NCI-H1417 treated with DMSO at 0.1 percent for 48 hours (cell line): ENCODE measurements at places on chromosomes 3 and 15.

DNA sequence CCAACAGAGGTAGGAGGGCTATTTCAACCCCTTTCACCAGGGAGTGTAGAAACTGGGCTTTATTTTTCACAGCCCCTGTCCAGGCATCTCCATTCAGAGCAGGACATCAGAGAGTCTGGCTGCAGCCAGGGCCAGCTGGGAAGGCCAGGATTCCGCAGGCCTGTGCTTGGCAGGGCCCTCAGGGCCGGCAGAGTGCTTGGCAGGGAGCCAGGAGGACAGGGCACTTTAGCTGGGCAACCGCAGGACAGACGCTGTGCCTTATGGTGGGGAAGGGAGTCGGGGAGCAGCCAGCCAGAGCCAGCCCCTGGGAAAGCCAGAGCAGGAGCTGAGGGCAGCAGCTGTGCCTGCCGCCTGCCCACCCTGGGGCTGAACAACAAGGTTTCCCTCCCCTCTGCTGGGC, 34.5 kb upstream of the IQCF6 start:
- no peak for DNase-seq

DNA sequence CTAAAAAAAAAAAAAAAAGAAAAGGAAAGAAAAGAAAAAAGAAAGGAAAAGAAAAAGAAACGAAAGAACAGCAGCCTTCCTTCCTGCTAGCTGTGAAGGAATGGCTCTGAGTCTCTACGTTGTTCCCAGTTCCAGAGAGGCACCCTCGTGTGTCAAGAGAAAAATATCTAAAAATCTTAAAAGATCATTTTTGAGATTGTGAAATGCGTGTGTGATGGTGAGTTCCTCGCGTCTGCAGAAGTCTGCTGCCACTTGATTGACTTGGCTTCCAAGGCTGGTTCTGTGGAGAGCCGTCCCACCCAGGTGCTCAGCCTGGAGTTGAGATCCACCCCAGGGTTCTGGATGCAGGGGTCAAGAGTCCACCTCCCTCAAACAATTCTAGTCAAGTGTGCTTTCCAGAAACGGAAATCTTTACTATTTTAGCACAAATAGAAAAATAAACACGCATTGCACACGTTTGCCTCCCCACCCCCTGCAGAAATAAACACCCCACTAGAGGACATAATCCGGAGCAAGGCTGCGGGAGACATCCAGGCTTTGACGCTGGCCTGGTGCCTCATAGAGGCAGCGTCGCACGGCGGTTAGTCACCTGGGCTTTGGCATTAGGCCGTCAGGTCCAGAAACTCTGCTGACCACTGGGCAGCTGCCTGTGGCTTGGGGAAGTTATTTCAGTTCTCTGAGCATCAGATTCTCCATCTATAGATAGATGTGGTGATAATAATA, 265.4 kb downstream of the FAM43A start:
- DNase-seq = no peak

- no peak for DNase-seq
These were observed 15.4 kb downstream of the BCL2L10 start for GRCh38 chr15:52097180-52097579.

GRCh38 chr3:68699541-68699940, 232.8 kb downstream of the TAFA4 start:
- DNase-seq = no peak

DNA sequence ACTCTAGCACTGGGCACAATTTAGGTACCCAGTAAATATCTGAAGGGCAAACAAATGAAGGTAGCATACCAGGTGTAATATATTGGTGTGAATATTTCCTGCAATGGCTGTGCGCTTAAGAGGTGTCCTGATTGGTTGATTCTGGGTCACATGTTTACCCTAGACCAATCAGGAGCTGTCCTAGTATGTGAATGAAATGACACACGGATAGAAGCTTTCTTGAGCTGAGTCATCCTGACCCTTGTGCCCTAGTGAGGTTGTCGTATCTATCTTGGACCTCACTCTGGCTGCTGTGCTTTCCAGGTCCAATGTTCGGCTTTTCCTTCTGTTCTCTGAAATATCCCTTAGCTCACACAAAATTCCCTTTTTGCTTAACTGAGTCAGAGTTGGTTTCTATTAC, 58.1 kb upstream of the FOXP1 start:
- no peak for DNase-seq

DNA sequence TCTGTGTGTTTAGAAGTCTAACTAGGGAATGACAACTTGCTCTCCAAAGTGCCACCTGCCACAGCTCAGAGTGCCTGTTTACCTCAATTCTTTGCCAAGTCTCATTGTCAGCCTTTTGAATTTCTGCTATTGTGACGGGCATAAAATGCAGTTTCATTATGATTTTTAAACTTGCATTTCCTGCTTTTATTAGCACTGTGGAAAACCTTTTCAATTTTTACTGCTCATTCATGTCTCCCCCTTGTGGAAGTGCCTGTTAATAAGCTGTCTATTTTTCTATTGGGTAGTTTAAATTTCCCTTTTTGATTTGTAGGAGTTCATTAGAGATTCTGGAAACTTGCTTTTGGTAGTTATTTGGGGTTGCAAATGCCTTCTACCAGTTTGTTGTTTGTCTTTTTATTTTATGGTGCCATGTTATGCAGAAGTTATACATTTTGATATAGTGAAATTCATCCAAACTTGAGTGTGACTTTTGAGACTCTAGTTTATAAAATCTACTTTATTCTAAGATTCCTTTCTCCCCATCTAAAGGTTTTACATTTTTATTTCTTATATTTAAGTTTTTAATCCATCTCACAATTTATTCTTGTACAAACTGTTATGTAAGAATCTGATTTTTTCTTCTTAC, 53.9 kb upstream of the FRMD4B start:
- DNase-seq = no peak

DNA sequence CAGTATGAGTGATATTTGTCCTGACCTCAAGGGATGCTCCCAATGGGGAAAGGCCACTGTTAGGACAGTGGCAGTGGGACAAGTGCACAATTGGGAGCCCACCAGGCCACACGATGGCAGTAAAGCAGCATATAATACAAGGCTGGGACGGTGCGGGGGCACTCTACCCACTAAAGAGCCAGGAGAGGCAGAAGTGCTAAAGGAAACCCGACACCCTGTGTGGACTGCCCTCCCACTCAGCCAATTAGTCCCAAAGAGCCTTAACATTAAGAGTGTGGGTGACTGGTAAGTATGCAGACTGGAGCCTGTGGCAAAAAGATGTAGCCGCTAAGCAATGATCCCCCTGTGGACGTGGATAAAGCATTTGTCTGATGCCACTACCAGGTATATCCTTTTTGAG, 8.2 kb upstream of the ZNF589 start:
- no peak for DNase-seq

- DNase-seq = no peak
These were observed 57.8 kb downstream of the TLE3 start for GRCh38 chr15:70039917-70040316.

GRCh38 chr3:146550743-146551510, 6.5 kb upstream of the PLSCR1 start:
- no peak for DNase-seq

- no peak for DNase-seq
These were observed 31.3 kb downstream of the RPN1 start for GRCh38 chr3:128619146-128619890.

DNA sequence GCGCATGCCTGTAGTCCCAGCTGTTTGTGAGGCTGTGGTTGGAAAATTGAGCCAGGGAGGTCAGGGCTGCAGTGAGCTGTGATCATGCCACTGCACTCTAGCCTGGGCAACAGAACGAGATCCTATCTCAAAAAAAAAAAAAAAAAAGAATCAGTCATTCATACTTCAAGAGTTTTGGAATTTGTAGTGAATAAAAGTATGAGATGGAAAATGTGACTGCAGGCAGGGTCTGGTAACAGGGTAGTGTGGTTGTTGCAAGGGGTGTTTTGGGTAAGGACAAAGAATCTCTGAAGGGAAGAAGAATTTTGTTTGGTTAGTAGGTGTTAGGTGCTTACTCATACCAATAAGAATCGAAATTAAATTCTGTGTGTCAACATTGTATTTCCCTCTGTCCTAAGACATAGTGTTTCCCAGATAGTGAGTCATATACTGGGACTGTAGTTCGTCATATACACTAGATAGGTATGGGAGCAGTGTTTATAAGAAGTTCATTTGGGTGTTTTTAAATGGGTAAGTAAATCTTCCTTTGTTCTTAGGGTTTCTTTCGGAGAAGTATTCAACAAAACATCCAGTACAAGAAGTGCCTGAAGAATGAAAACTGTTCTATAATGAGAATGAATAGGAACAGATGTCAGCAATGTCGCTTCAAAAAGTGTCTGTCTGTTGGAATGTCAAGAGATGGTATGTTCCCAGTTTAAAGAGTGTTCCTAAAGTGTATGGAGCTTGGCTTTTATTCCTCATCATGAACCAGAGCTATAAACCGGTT, 14.2 kb downstream of the NR1D2 start:
- no peak for DNase-seq

DNA sequence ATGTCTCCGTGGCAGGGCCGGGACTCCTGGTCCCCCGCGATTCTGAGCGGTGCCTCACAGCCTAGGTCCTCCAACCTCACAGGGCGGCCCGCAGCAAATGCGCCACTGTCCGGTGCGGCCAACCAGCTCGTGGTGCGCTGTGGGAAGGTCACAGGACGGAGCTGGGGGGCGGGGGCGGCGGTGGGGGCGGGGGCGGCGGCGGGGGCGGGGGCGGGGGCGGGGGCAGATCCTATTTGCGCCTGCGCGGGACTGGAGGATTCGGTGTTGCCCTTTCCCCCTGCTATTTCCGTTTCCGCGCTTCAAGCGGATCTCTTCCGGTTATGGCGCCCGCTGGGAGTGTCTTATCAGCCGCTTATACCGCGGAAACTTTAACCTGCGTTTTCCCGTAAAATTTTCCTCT, 106.7 kb upstream of the SNRPN start:
- no peak for DNase-seq

- DNase-seq = no peak
These were observed 34.2 kb downstream of the GABRA5 start for GRCh38 chr15:26901041-26901440.

- DNase-seq = no peak
These were observed 51.5 kb upstream of the SLCO2A1 start for GRCh38 chr3:134081211-134081610.

DNA sequence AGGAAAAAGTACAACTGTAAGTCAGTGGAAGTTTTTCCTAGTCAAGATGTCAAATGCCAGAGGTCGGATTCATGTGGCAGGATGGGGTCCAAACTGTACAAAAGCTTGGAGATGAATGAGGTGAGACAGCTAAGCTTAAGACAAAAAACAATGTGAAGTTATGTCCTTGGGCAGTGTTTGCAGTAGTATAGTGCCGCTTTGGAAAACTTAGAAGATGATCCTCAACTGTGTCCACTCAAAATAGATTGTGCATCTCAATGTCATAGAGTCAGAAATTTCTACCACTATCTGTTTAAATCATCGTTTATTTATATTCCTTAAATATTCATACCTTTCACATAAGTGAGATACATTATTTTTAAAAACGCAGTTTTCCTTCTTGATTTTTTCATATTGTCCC, 77.3 kb downstream of the MBNL1 start:
- no peak for DNase-seq

DNA sequence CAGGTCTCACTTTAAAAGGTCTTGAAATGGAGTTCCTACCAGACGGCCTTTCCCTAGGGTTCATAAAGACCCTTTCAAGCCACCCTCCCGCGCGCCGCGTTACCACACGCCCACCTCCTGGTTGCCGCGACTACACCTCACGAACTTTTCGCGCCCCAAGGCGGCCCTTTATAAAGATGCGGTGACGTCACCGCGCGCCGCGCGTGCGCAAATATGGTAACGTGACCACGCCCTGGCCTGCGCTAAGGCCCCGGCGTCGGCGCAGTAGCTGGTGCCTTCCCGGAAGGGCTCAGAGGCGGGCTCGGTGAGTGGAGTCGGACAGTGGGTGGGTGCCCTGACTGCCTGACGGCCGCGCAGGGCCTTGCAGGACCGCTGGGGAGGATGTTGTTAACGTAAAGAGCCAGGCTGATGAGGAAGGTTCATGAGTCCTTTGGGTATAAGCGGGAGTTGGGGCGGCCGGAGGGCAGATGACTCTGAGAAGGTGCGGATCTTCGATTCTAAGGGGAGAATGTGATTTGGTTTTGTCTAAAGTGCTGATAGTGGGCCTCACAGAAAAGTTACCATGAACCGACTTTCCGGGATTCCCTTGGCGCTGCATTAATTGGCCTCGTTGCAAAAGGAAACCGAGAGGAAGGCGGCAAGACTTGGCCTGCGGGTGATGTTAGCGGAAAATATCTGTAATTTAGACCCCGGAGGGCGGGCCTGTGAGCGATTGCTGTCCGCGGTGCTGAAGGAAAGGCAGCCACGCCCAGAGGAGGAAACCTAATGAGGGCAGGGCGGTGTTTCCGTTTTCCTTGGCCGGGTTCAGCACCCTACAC, 54.4 kb downstream of the FEZF2 start:
- no peak for DNase-seq

DNA sequence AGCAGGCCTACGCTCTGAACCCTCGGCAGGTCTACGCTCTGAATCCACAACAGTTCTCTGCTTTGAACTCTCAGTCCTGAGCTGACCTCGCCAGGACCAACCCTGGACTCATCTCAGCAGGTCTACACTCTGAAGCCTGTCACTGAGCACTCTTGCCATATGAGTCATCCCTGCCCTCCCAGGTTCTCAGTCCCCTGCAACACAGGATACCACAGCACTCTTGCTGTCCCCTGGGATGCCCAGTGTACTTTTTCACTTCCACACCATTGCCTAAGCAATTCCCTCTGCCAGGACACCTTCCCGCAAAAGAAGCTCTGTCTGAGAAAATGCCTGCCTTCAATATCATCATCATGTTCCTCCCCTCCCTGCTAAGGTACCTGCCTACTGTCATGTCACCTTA, 42.0 kb downstream of the NUP210 start:
- DNase-seq = no peak

- DNase-seq = no peak
These were observed 7.5 kb upstream of the PHLDB2 start for GRCh38 chr3:111851511-111851954.

- no peak for DNase-seq
These were observed 26.9 kb upstream of the MTMR14 start for GRCh38 chr3:9622438-9622837.

- DNase-seq = no peak
These were observed 276.1 kb downstream of the NR2F2 start for GRCh38 chr15:96606617-96607016.
